ENCODE measurements at places on chromosomes 6 and 20. TPM values are rescaled to one million over a fixed set of nuclear protein-coding genes. Genes with fewer than 3 reads are reported as not detected.

DNA sequence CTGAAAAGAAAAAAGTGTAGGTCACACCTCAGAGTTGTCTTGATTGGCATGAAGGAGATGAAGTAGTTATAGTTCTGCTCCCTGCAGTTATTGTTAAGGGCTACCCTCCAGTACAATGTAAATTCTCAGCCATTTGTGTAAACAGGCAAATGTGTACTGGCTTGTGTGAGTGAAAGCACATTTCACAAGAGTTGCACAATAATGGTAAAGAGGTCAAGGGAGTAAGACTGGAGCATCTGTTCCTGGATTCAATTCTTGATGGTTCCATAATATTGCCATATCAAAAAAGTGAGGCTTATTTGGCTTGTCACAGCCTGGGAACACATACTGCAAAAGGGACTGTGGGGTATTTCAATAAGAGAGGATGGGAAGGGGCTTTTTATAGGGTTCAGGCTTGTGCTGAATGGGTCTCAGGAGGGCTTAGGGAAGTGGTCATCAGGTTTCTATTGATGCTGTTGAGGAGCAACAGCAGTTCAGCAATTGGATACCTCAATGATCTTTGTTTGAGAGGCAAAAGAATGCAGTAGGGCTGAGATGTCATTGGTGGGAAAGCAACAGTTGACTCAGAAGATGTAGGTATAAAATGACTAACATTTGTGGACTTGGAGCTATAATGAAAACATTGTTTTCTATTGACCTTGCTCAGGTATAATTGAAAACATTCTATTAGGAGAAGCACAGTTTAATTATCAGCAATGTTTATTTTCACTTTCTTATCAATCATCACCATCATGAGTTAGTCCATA is 402.6 kb downstream of the BCKDHB start:
- H3K36me3 ChIP-seq = no peaks in the 10 kb centered on the region
- H3K4me3 ChIP-seq = no peak overlapping the region
- DNase-seq = no peak
- H3K4me1 ChIP-seq = no peaks in the 10 kb centered on the region
- no peaks in the 10 kb centered on the region for H3K27me3 ChIP-seq

DNA sequence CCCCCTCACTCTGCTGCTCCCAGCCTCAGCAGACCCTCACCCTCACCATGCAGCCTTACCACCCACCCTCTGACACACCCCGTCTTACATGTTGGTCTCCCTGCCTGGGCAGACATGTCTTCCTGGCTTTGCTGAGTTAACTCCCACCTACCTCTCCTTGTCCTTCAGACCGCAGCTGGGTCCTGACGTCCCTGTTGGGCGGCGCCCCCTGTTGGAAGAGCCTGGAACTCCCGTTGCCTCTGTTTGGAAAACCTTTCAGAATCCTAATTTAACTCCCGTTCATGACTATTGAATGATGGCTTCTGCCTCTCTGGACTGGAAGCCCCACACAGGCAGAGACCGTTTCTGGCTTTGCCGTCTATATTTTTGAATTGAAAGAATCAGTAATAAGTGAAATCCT is 245.1 kb downstream of the MYLK4 start:
- H3K4me1 ChIP-seq = no peaks in the 10 kb centered on the region
- no peak overlapping the region for H3K4me3 ChIP-seq
- DNase-seq = no peak

DNA sequence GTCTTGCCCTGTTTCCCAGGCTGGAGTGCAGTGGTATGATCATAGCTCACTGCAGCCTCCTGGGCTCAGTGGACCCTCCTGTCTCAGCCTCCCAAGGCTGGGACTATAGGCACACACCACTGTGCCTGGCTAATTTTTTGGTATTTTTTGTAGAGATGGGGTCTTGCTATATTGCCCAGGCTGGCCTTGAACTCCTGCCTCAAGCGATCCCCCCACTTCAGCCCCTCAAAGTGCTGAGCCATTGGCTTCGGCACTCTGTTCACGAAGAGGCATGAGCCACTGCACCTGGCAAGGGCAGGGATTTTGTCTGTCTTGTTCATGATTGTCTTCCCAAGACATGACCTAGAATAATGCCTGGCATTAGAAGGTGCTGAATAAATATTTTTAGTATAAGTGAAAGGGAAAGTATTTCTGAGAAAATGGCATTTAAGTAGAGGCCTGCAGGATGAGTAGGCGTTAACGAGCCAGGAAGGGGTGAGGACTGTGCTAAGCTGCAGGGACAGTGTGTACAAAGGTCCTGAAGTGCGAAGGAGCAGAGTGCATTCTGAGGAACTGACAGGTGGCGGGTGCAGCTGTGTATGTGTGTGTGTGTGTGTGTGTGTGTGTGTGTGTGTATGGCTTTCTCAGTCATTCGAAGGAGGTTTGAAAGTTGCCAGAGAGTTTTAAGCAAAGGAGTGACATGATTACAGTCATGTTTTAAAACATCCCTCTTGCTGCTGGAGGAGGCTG is 43.0 kb downstream of the VEGFA start:
- no peaks in the 10 kb centered on the region for H3K36me3 ChIP-seq
- DNase-seq = no peak
- H3K27me3 ChIP-seq = no peaks in the 10 kb centered on the region
- no peaks in the 10 kb centered on the region for H3K4me1 ChIP-seq
- no peak overlapping the region for H3K4me3 ChIP-seq
- no peak overlapping the region for H3K27ac ChIP-seq

DNA sequence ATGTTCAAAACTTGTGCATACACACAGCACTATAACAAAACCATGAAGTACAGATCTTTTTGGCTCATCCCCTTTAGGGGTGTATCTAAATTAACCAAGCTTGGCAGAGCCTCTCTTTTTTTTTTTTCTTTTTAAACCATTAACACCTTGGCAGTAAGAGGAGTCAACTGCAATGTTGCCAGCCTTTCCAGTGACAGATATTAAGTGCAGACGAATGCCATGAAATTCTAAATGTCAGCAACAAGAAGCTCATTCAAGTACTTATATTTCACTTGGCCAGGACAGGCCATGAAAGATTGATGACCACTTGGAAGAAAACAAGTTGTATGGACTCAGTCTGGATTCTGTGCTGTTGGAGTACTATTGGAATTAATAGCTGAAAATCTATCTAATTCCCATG is 49.8 kb downstream of the SLC17A5 start:
- H3K36me3 ChIP-seq = no peaks in the 10 kb centered on the region
- DNase-seq = no peak
- H3K27ac ChIP-seq = no peak overlapping the region
- H3K27me3 ChIP-seq = no peaks in the 10 kb centered on the region
- H3K4me3 ChIP-seq = no peak overlapping the region

GRCh38 chr6:161523362-161523761 is 249.5 kb upstream of the AGPAT4 start:
- H3K27me3 ChIP-seq = no peaks in the 10 kb centered on the region
- no peak for DNase-seq
- no peaks in the 10 kb centered on the region for H3K4me1 ChIP-seq

GRCh38 chr6:37303091-37303660 is 45.2 kb upstream of the TMEM217 start:
- H3K4me3 ChIP-seq = no peak overlapping the region
- no peak for DNase-seq
- no peak overlapping the region for H3K27ac ChIP-seq
- H3K36me3 ChIP-seq = no peaks in the 10 kb centered on the region
- peaks cover 10% of the 10 kb centered on the region for H3K4me1 ChIP-seq

GRCh38 chr20:16803965-16804792 is 56.0 kb downstream of the OTOR start:
- H3K36me3 ChIP-seq = no peaks in the 10 kb centered on the region
- H3K27ac ChIP-seq = no peak overlapping the region
- DNase-seq = no peak
- H3K4me1 ChIP-seq = no peaks in the 10 kb centered on the region
- no peak overlapping the region for H3K4me3 ChIP-seq

The TFAP2D gene
- not detected for total RNA-seq

The ARHGAP40 gene
- total RNA-seq = 21.9 TPM

The TULP1 gene
- total RNA-seq = not detected

Data from vagina (tissue), 2 donors.